Gastroesophageal sphincter (tissue), 4 donors: ENCODE measurements at places on chromosomes 1 and 21. TPM values are rescaled to one million over a fixed set of nuclear protein-coding genes. Genes with fewer than 3 reads are reported as not detected.

NBPF6 gene
- total RNA-seq, result not detected

DPT gene
- total RNA-seq, result 119 TPM

PLD5 gene
- total RNA-seq, result 1.4 TPM

- no peak for ATAC-seq
These were observed 5.8 kb upstream of the MAGOH start for GRCh38 chr1:53244141-53244540.

GRCh38 chr21:44598061-44598460 lies 2.3 kb upstream of the KRTAP10-7 start:
- no peak for ATAC-seq

- ATAC-seq, result no peak
These were observed 16.8 kb downstream of the ZBTB18 start for GRCh38 chr1:244067893-244068292.

GRCh38 chr1:117599286-117600221 lies 6.3 kb upstream of the TENT5C start:
- ATAC-seq, result no peak

- ATAC-seq, result no peak
These were observed 106.1 kb downstream of the APP start for GRCh38 chr21:26064506-26064905.

- ATAC-seq, result no peak
These were observed 107.8 kb downstream of the NGF start for GRCh38 chr1:115230281-115230680.

- no peak for ATAC-seq
These were observed 62.3 kb upstream of the DPYD start for GRCh38 chr1:97983126-97983525.

GRCh38 chr1:38614861-38615260 lies 244.7 kb downstream of the RRAGC start:
- ATAC-seq, result no peak

GRCh38 chr21:33691945-33692603 lies 49.8 kb downstream of the ITSN1 start:
- ATAC-seq, result no peak

DNA sequence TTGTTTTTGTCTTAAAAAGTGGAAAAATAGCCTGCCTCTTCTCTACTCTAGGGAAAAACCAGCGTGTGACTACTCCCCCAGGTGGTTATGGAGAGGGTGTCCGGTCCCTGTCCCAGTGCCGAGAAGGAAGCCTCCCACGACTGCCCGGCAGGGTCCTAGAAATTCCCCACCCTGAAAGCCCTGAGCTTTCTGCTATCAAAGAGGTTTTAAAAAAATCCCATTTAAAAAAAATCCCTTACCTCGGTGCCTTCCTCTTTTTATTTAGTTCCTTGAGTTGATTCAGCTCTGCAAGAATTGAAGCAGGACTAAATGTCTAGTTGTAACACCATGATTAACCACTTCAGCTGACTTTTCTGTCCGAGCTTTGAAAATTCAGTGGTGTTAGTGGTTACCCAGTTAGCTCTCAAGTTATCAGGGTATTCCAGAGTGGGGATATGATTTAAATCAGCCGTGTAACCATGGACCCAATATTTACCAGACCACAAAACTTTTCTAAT lies 35.0 kb upstream of the TDRD10 start:
- no peak for ATAC-seq
